Fibroblast of skin of right quadriceps (primary cell): ENCODE measurements at places on chromosomes 12 and 14.

DNA sequence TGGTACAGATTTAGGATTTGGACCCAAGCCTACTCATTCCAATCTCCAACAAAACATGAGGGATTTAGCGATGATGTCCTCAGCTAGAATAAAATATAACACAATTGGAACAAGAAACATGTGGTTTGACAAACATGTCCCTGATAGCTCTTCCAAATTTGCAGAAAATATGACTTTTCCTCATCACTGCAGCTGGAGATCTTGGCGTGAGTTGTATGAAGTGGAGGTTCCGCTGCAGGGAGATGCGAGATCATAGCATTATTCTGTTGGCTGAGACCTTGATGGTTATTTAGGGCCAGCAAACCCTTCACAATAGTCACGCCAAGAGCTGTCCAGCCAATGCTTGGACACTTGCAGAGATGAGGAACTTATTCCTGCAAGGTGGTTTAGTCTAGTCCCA, 413.4 kb upstream of the TBX3 start:
- no peak for DNase-seq

DNA sequence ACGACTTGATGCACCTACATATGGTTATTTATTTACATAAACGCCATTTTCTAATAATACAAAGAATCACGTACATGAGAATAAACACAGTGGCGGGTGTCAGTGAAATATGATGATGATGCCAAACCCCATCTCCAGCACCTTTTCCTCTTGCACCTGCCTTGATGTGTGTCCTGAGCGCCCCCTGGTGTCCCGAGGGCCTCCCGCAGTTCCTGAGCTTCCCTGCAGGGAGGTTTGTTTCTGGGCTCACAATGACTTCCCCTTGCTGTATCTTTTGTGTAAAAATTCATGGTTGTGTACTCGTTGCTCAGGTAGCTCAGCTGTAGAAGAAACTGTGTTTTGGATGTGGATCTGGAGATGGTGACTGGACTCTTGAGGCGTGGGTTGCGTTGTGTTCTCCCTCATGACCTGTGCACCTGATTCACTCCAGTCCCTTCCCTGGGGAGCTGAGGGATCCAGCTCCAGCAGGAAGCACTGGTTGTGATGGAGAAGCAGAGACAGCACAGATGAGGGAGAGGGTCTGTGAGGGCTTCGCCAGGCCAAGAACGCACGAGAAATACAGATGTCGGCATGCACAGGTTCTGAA, 1037.8 kb downstream of the TMEM121 start:
- DNase-seq = no peak

GRCh38 chr12:101722392-101722791, 16.9 kb downstream of the SYCP3 start:
- no peak for DNase-seq

- DNase-seq = no peak
Observed at GRCh38 chr14:55762595-55763232, 182.7 kb downstream of the KTN1 start.

DNA sequence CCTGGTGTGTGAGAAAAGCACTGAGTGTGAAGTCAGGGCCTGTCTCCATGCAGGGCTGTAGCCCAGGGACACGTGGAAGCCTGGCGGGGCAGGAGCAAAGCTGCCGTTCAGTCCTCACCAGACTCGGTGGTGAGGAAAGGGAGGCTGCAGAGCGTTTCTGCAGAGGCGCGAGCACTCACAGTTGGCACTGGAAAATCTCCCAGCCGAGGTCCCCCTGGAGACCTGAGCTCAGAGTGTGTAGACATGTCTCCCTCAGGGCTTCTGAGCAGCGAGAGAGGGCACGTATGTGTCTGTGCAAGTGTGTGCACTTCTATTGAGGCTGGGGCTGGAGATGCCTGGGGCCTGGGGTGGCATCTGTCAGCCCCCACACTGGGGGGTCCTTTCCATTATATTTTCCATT, 11.0 kb upstream of the HHIPL1 start:
- DNase-seq = no peak

DNA sequence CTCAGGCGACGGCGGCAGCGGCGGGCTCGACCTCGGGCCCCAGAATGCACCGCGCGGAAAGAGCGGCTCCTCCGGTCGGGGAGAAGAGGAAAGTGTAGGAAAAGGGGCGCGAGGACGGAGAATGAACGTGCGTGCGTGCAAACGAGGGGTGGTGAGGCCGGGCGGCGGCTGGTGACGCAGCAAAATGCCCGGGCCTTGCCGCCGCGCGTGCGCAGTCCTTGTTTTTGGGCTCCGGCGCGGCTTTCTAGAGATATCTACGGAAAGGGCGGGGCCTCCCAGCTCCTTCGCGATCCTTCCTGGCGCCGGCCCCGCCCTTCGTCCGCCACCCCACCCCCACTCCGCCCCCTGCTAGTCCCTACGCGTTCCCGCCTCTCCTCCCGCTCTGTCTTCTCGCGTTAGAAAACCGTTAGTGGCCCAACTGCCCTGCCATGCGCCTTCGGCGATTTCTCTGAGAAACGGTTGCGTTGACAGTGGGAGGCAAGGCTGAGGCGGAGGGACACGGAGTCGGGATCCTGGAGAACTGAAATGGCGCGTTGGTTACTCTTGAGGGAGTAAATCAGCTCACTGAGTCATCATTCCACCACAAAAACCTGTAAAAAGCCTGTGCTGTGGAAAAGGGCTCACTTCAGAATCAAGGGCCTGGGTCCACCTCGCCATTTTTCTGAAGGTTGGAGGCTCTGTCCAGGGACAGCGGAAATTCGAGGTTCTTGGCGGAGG, at the start of gene PTGES3:
Gene PTGES3 (minus strand): TSS at position 156 of the 717 bp plus-strand sequence. CDS start 285 bp downstream, outside the sequence.
- DNase-seq = peak; percentile 98

- DNase-seq = peak; percentile 32
Observed at GRCh38 chr14:70186900-70187451, 1.8 kb downstream of the SLC8A3 start.

GRCh38 chr14:90560991-90561390, 164.2 kb downstream of the CALM1 start:
- no peak for DNase-seq

DNA sequence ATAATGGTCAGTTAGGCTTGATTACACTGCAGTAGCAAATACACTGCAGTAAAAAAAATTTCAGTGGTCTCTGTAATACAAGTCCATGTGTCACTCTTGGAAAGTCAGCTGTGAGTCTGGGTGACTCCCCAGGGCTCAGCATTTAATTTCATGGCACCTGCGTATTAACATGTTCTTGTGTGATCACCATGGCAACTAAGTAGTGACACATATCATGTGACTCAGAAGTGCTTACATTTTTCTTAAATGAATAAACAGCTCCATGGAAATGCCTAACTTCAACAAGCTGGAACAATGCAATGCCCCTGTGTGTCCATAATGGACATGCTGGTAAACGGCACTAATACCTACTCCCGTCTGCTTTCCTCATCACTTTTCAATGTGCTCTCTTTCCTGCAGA, 88.5 kb upstream of the ANO4 start:
- DNase-seq = peak; percentile 37

GRCh38 chr12:47554046-47554653, 151.7 kb downstream of the RPAP3 start:
- peak; percentile 6 for DNase-seq

DNA sequence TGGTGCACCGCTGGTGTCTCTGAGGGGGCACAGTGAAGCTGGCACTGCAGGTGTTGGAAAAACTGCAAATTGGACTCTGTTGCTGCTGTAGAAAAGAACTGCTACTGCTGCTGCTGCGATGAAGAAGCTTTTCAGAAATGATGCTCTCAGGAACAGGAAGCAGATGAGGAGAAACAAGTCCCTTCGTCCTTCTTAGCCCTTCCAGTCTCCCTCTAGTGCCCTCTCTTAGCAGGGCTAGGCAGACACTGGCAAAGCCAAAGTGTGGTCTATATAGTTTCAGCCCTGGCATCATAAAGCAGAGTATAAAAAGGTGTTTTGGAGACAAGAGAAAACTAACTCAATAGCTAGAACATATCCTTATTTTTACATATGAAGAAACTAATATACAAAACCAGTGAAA, 174.5 kb downstream of the MYRFL start:
- no peak for DNase-seq

DNA sequence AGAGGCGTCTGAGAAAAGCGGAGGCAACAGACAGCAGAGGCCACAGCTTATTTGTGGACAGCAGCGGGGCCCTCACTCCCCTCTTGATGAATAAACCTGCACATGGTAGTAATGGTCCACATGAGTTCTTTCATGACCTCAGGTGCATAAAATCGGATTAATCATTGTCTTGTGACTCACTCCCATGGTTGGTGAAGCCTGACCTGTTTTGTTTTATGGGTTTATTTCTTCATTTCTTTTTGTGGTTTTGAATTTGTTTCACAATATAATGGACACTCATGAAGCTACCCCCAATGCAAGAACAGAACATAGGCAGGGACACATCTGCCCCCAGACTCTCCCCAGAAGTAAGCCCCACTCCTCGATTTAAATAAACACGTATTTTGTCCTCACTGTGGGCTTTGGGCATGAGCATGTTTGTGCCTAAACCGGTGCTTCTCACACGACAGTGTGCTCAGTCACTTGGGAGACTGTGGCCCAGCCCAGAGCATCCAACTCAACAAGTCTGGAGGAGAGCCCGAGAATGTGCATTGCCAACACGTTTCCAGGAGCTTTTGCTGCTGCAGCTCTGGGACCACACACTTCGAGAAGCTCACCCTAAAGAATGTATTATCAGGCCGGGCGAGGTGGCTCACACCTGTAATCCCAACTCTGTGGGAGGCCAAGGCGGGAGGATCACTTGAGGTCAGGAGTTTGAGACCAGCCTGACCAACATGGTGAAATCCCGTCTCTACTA, 116.1 kb downstream of the SCARB1 start:
- peak; percentile 95 for DNase-seq
